ENCODE measurements at places on chromosomes 4 and X.

- no peak for DNase-seq
- H3K4me3 ChIP-seq, result no peak overlapping the region
- H3K27me3 ChIP-seq, result no peaks in the 10 kb centered on the region
- no peaks in the 10 kb centered on the region for H3K36me3 ChIP-seq
Observed at GRCh38 chr4:184460499-184461285, 13.7 kb downstream of the IRF2 start.

DNA sequence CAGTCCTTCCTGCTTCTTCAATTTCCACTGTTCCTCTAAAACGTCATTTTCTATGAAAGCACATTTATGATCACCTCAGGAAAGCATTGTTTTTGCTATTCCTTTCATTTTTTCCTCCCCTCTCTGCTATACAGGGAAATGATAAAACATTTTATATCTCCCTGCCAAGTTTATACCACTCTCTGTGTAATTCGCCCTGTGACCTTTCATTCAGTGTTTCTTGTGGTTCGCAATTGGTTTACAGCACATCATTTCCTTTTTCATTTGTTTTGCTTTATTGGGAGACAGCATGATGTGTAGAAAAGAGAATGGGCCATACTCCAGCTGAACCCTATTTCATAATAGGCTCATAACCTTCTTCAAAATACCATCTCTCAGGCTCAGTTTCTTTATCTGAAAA, 99.9 kb upstream of the RAPGEF2 start:
- H3K27me3 ChIP-seq, result no peaks in the 10 kb centered on the region
- no peak overlapping the region for H3K27ac ChIP-seq
- H3K4me3 ChIP-seq, result no peak overlapping the region
- no peaks in the 10 kb centered on the region for H3K36me3 ChIP-seq
- no peaks in the 10 kb centered on the region for H3K4me1 ChIP-seq

GRCh38 chr4:24262616-24263015, 321.7 kb downstream of the DHX15 start:
- H3K27ac ChIP-seq, result no peak overlapping the region
- no peak for DNase-seq
- no peaks in the 10 kb centered on the region for H3K36me3 ChIP-seq
- no peaks in the 10 kb centered on the region for H3K4me1 ChIP-seq
- H3K4me3 ChIP-seq, result no peak overlapping the region

- H3K27me3 ChIP-seq, result no peaks in the 10 kb centered on the region
- no peak for DNase-seq
- H3K27ac ChIP-seq, result no peak overlapping the region
Observed at GRCh38 chr4:69095301-69095731, 958 bp upstream of the UGT2B7 start.

DNA sequence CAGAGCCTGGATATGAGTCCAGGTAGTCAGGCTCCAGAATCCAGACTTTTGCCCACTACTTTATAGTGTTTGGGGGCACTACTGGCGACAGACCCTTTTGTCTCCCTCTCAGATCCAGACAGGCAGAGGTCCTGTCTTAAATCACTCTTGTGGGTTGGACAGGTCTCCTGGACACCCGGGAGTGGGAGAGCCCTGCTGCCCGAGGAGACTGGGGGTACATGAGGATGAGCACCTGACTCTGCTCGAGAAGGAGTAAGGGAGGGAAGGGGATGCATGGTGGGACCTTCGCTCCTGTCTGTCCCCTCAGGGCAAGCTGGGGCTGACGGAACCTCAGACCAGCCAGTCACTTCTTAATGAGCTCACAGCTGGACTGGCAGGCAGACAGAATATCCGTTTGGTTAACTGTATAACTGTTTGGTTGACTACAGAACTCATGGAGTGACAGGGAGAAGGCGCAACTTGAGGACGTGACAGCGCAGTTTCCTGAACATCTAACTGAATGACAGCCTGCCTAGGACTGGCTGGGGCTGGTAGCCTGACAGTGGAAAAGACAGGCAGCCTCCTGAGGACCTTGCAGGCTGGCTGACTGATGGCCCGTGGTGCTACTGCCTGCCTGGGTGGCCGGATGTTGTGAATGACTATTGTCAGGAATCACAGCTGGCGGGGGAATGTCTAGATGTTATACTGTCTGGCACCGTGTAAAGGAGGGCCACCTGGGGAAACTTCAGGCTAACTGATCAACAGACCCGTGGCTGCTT, 1.6 kb upstream of the SUV39H1 start:
- H3K27me3 ChIP-seq, result no peaks in the 10 kb centered on the region
- no peaks in the 10 kb centered on the region for H3K36me3 ChIP-seq
- no peak for DNase-seq
- H3K4me1 ChIP-seq, result no peaks in the 10 kb centered on the region

- H3K4me3 ChIP-seq, result peak overlapping the region; percentile 100
- DNase-seq, result peak; percentile 87
- H3K36me3 ChIP-seq, result no peaks in the 10 kb centered on the region
- peak overlapping the region; percentile 98 for H3K27ac ChIP-seq
- H3K27me3 ChIP-seq, result no peaks in the 10 kb centered on the region
Observed at GRCh38 chr4:40055863-40056715, 561 bp upstream of the N4BP2 start.

Data from ovary (tissue), 10 donors.